GM20000 (cell line): ENCODE measurements at places on chromosomes 1 and 21.

- DNase-seq, result no peak
These were observed 2.4 kb downstream of the ZMYND12 start for GRCh38 chr1:42453386-42453785.

DNA sequence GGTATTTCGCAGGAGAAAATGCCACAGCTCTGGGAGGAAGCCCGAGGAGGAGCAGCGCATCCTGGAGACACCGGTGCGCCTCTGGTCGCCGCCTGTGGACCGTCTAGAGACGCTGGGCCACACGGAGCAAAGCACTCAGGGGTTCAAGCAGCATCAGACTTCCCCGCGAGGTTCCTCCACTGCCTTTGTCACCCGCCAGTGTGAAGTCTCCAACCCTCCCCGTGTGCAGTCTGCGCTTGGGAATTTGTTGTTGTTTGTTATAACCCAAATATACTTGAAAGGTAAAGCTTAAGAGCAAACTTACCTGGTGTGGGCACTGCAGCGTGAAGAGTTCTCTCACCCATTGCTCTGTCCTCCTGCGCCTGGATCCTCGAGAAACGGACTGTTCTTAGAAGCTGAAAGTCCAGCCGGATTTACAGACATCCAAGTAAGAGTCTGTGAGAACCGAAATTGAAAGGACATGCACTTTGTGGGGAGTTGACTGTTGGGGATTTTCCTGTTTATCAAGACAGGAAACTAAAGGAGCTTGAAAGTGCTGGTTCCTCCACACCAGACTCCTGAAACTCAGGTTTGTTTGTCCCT is at the start of gene GBP4:
GBP4 (minus strand) TSS at position 452 of the 582 bp plus-strand sequence; CDS start at position 344, 108 bp downstream.
- DNase-seq, result peak; percentile 52

DNA sequence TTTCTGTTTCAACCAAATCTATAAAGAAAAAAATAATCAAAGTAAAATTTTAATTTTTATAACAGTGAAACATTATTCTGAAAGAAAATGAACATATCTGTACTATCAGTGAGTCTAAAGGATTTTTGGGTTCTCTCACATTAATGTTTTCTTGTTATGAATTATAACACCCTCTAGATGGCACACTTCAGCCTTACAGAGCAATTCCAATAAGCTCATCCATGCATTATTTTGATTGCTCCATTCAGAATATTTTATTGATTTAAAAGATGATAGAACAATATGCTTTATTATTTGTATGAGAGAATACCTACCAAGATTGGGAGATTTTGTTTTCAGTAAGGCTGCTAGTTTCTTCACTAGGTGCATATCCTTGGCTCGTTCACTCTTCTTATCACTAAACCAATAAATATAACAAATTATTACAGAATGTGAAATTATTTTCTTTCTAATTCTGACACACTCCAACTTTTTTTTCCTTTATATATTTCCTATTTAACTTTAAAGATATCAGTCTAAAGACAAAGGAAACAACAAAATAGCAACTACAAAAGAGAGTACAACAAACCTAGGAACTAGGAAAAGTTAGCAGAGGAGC is 82.4 kb downstream of the RAB3GAP2 start:
- DNase-seq, result peak; percentile 16

- DNase-seq, result no peak
These were observed 32.1 kb upstream of the RUNX3 start for GRCh38 chr1:24961961-24962861.

- DNase-seq, result no peak
These were observed 37.2 kb downstream of the SCCPDH start for GRCh38 chr1:246761396-246761795.

GRCh38 chr1:55358581-55358980 is 143.4 kb upstream of the USP24 start:
- DNase-seq, result no peak

DNA sequence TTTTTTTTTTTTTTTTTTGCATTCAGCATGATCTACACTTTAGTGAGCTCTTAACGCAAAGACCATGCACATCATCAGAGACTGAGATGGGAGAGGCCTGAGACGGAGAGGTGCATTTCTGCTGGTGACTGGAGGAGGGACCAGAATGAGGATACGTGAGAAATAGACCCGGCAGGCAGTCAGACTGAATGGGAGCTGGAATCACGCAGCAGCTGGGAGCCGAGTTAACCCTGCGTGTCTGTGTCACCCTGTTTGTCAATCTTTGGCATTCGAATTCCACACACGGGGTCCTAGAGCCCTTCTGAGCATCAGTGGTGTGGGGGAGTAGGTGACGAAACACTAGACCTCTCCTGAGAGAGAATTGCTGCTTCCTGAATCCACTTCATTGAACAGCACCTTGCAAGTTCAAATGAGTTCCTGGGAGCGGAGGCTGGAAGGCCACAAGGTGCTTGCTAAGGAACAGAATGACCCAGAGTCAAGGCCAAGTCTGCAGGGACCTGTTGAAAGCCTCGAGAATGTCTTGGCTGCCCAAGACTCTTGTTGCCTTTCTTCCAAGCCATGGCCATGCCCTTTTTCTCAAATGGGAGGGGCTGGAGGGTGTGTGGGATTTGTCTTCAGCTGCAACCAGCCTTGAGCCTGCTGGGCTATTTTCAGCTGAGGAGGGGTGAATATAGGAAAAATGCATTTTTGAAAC is 123.3 kb downstream of the CNIH3 start:
- DNase-seq, result no peak

DNA sequence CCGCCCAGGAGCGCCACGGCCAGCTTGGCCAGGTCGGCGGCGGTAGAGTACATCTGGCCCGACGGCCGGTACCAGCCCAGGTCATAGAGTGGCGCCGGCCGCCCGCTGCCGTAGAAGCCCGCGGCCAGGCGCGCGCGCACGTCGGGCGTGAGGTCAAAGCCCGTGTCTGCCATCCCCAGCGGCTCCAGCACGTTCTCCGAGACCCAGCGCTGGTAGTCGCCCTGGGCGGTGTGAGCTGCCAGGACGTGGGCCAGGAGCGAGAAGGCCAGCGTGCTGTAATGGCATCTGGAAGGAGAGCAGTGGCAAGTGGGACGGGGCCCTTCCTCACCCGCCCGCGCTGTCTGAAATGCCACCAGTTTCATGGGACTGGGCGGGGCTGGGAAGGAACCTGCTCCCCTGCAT is 18.9 kb downstream of the LACTBL1 start:
- no peak for DNase-seq

DNA sequence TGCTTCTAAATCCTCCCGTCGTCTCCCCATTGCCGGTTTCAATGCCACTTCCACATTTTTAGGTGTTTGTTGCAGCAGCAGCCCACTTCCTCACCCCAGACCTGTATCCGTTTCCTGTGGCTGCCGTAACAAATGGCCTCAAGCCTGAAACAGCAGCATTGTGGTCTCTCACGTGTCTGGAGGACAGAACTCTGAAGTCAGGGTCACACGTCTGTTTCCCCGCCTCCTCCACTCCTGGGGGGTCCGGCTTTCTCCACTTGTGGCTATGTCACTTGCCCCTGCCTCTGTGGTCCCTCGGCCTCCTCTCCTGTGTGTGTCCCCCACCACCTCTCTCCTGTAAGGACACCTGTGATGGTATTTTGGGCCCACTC is 21.8 kb downstream of the TRPM2 start:
- DNase-seq, result no peak

- DNase-seq, result no peak
These were observed 228.4 kb downstream of the TM2D1 start for GRCh38 chr1:61496501-61496900.

DNA sequence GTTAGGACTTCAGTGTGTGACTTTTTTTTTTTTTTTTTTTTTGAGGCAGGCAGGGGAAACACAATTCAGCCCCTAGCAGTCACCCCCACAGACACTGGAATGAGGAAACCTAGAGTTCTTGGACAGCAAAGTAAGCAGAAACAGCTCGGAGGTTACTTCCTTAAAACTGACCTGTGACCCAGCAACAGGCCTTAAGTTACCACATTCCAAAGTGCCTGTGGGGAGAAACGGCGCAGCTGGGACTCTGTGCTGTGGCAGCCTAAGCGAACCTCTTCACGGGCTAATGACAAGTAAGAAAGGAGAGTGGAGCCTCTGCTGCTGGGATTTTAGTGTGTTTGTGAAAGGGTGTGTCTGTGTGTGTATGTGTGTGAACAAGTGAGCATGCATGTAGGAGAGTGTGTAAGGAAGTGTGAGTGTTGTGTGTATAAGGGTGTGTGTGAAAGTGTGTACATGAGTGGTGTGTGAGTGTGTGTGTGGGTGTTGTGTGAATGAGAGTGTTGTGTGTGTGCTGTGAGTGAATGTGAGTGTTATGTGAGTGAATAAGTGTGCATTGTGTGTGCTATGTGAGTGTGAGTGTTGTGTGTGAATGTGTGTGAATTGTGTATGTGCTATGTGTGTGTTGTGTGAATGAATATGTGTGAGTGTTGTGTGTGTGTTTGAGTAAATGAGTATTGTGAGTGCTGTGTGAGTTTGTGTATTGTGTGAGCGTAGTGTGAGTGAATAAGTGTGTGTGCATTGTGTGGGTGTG is 180.8 kb downstream of the BRINP2 start:
- DNase-seq, result no peak

DNA sequence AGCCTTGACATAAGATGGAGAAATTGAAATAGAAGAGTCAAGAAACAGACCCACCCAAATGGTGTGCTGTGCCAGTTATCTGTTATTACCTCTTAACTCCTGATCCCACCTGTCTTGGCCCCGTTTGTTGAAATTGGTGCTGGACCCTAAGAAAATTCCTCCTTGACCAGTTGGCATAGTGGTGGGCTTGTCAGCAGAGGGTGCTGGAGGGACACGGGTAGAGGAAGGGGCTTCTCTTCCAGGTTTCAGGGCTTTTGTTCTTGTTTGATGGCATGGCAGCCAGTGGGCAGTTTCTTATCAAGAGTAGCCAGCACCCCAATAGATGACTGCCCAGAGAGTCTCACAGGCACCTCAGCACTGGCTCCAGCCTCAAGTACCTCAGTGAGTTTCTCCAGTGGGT is 51.6 kb downstream of the PCBP3 start:
- no peak for DNase-seq

DNA sequence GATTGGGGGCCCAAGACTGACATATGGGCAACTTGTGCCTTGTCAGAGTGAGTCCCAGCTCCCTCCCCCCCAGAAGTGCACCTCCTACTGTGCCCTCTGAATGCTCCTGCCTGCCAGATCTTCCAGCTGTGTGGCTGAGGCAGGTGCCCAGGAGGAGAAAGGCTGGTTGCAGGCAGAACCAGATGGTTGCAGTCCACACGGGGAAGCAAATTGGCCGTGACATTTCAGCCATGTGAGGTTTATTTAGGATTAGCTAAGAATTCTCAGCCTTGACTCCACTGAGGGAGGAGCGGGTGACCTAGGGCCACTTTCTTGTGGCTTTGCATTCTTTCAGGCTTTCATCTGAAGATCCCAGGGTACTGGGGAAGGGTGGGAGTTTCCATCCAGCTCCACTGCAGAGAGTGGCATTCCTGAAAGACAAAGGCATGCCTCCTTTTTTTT is 33.8 kb downstream of the PEX14 start:
- no peak for DNase-seq
